ENCODE measurements at places on chromosomes 5 and 9.

GRCh38 chr5:180441564-180442051, 52.6 kb upstream of the CNOT6 start:
- no peak for DNase-seq

DNA sequence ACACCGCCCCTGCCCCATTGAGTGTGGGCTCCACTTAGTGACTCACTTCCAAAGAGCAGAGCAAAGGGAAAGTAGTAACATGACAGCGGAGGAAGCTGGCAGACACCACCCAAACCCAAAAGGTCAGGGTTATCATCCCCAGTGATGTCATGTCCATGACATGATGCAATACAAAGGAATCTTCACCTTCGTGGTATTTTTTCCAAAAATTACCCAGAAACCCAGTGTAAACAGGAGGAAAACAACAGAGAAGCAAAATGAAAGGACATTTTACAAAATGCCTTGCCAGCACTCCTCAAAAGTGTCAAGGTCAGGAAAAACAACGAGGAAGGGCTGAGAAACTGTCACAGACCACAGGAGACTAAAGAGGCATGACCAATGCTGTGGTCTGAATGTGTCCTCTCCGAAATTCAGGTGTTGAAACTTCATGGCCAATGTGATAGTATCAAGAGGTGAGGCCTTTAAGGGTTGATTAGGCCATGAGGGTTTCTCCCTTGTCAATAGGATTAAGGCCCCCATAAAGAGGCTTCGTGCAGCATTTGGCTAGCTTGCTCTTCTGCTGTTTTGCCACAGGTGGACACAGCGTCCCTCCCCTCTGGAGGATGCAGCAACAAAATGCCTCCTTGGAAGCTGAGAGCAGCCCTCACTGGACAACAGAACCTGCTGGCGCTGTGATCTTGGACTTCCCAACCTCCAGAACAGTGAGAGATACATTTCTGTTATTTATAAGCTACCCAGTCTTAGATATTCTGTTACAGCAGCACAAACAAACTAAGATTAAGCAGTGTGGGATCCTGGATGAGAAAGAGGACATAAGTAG, 30.5 kb upstream of the MED10 start:
- no peak for DNase-seq

DNA sequence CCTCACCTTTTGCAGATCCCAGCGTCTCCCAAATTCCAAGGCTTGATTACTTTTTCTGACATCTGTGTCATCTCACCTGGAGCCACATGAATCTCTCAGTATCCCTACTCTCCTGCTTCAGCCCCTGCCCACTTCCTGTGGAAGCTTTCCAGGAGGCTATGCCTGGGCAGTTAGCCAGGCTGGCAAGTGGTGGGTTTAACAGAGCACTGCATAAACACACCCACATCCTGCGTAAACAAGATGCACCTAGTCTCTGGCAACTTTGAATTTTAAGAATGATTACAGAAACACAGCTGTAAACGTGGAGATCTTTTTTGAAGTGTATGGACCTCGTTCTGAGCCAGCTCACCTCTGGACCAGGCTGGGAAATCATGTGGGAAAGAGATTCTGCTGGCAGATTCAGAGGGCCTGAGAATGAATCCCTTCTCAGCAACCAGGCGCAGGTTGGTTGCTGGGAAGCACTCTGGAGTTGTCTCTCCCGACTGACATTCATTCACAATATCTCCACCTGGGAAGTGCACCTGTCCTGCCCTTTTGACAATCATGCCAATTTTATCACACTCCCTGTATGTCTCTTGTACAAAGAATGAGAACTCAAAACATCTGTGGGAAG, 55.7 kb upstream of the FANCC start:
- no peak for DNase-seq

GRCh38 chr5:57327561-57328367, 153.9 kb downstream of the GPBP1 start:
- DNase-seq, result no peak

DNA sequence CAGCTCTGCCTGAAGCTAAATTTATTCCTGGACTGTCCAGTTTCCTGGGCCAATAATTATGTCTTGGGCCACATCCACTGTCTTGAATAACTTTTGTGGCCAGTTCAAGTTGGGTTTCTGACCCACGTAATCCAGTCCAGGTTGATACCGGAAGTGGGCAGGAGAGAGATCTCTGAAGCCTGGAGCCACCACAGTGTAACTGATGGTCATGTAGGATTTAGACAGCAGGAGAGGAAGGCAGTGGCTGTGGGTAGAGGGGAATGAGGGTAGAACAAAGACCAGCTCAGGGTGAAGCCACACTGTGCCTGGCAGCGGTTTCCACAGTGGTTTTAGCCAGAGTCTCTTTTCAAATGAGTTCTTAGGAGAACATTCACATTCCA, 30.2 kb downstream of the SH3PXD2B start:
- DNase-seq, result no peak

DNA sequence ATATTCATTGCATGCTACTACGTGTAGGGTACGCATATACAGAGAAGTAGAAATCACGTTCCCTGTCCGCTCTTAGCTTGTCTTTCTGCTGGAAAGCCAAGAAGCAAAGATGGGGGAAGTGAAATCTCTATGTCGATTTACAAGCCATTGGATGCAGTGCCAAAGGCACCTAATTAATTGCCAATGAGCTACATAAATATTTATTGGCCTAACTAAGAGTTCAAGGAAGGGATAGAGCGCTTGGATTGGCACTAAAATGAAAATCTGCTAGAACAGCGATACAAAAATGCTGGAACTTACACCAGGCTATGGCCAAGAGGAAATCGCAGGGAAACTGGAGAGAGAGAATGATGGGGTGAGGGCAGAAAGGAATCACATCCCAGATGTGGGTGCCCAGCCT, 10.8 kb downstream of the SMIM23 start:
- DNase-seq, result no peak

- no peak for DNase-seq
Measured at GRCh38 chr5:28296254-28297013, 1258.0 kb upstream of the CDH9 start.

GRCh38 chr5:128613766-128614165, 75.7 kb upstream of the FBN2 start:
- no peak for DNase-seq

- DNase-seq, result no peak
Measured at GRCh38 chr5:138960145-138960692, 85.1 kb upstream of the LRRTM2 start.

- peak; percentile 22 for DNase-seq
Measured at GRCh38 chr9:131799177-131799823, 59.4 kb upstream of the RAPGEF1 start.

DNA sequence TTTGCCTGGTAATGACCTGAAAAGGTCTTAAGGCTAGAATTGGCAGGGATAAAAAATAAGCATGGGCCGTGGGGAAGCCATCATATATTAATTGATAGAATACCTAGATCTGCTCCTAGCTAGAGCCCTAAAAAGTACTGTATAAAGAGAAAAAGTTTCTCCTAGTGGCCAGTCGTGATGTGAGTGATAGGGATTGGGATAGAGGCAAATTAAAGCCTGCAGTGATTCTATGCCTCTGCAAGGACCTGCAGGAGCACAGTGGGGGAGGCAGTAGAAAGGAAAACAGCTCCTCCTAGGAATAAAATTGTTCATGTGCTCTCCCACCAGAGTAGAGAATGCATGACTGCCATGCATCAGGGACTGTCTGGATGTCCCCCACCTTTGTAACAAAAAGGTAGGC, 56.2 kb upstream of the FTMT start:
- no peak for DNase-seq
